ENCODE measurements at places on chromosomes 5 and 9. TPM values are rescaled to one million over a fixed set of nuclear protein-coding genes. Genes with fewer than 3 reads are reported as not detected.

- H3K27ac ChIP-seq: no peak overlapping the region
- no peaks in the 10 kb centered on the region for H3K36me3 ChIP-seq
- H3K4me3 ChIP-seq: no peak overlapping the region
- H3K27me3 ChIP-seq: no peaks in the 10 kb centered on the region
Observed at GRCh38 chr5:10987925-10988504, 227.0 kb upstream of the DAP start.

ALDOB gene
- not detected for total RNA-seq

GRCh38 chr9:90538566-90538965 is 104.1 kb downstream of the DIRAS2 start:
- H3K4me3 ChIP-seq: no peak overlapping the region
- H3K36me3 ChIP-seq: no peaks in the 10 kb centered on the region
- no peaks in the 10 kb centered on the region for H3K27me3 ChIP-seq
- no peak for DNase-seq
- H3K27ac ChIP-seq: no peak overlapping the region
- H3K4me1 ChIP-seq: no peaks in the 10 kb centered on the region

WDR38 gene
- total RNA-seq: not detected

DNA sequence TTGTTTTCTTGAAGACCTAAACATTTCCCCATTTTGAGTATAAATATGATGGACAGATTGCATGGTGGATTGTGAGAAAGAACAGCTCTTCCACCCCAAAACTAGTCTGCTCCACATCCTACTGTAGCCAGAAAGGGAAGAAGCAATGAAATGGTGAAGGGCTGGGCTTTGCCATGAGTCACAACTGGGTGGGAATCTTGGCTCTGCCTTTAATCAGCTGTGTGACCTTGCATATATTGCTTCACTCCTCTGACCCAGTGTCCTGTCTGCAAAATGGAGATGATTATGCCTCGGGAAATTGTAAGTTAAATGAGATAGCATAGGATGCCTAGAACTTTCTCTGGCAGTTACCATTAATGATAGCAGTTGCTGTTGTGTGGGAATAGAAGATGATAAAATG is 101.9 kb downstream of the PDE8B start:
- no peaks in the 10 kb centered on the region for H3K36me3 ChIP-seq
- H3K27ac ChIP-seq: no peak overlapping the region
- no peaks in the 10 kb centered on the region for H3K27me3 ChIP-seq

- H3K36me3 ChIP-seq: no peaks in the 10 kb centered on the region
- H3K4me3 ChIP-seq: no peak overlapping the region
- no peaks in the 10 kb centered on the region for H3K27me3 ChIP-seq
- H3K4me1 ChIP-seq: no peaks in the 10 kb centered on the region
- no peak overlapping the region for H3K27ac ChIP-seq
Observed at GRCh38 chr5:74161170-74161569, 479.4 kb downstream of the ENC1 start.

GRCh38 chr5:154677921-154678320 is 77.3 kb upstream of the LARP1 start:
- H3K27me3 ChIP-seq: no peaks in the 10 kb centered on the region
- no peak overlapping the region for H3K4me3 ChIP-seq
- H3K36me3 ChIP-seq: no peaks in the 10 kb centered on the region

CDKN2B gene
- 5.4 TPM for total RNA-seq

- H3K27ac ChIP-seq: no peak overlapping the region
- no peaks in the 10 kb centered on the region for H3K27me3 ChIP-seq
- no peaks in the 10 kb centered on the region for H3K4me1 ChIP-seq
- H3K4me3 ChIP-seq: no peak overlapping the region
Observed at GRCh38 chr9:134770972-134771971, 109.3 kb upstream of the FCN2 start.

GRCh38 chr9:18365651-18366050 is 108.3 kb upstream of the ADAMTSL1 start:
- no peak overlapping the region for H3K27ac ChIP-seq
- DNase-seq: no peak
- no peaks in the 10 kb centered on the region for H3K4me1 ChIP-seq
- H3K27me3 ChIP-seq: no peaks in the 10 kb centered on the region
- H3K4me3 ChIP-seq: no peak overlapping the region
- H3K36me3 ChIP-seq: no peaks in the 10 kb centered on the region

- peaks cover 7% of the 10 kb centered on the region for H3K4me1 ChIP-seq
- H3K27ac ChIP-seq: peak overlapping the region; percentile 6
- no peak for DNase-seq
- H3K4me3 ChIP-seq: no peak overlapping the region
- no peaks in the 10 kb centered on the region for H3K27me3 ChIP-seq
Observed at GRCh38 chr5:181193656-181194055, 11.3 kb downstream of the TRIM7 start.

DNA sequence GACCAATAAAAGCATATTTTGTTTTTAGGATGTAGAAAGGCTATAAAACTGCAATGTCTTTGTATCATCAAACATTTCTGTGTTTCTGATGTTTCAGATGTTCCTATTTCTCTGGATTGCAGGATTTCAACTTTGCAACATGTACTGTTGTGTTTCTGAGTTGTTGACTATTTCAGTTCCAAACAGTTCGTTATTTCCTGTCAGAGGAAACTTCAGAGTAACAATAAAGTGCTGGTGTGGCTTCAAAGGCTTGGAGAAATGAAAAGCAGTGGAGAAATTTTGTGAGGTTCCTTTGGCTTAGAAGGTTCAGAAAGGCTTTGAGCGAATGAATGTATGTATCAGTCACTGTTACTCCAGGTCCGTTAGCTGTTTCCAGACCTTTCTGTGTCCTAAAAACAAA is 17.2 kb downstream of the TJP2 start:
- H3K4me3 ChIP-seq: no peak overlapping the region
- H3K27me3 ChIP-seq: no peaks in the 10 kb centered on the region
- no peaks in the 10 kb centered on the region for H3K4me1 ChIP-seq
- DNase-seq: no peak

MARCHF11 gene
- 8.9 TPM for total RNA-seq

WNK2 gene
- 136 TPM for total RNA-seq

C9orf152 gene
- 32.6 TPM for total RNA-seq

DNA sequence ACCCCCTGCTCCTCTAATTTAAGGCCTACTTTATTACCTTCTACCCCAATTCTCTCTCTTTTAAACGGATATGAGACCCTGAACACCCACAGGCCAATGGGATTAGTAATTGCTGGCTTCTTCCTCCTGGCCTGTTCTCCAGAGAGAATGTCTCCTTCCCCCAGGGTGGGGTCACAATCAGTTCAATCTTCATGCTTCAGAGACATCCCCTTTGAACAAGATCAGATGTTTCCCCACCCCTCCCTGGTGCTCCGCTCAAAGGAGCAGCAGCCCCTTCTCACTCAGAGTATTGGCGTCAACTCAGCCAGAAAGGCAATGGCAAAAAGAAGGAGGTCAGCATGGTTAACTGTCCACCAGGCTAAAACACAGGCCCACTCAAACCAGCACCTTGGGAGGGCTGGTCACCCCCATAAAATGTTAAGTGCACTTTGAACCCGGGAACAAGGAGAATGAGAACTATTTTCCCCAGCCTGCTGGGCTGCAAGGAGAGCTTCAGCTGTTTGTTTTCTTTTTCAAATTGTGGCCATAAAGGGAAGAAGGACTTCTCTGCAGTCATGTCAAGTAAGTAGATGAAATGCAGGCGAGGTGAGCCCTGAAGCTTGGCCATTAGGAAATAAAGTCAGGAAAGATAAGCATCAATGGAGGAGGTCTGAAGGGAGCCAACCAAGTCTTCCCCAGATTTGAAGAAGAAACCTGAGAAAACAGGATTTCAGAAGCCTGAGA is 20.1 kb downstream of the LHFPL2 start:
- no peak overlapping the region for H3K4me3 ChIP-seq
- no peaks in the 10 kb centered on the region for H3K4me1 ChIP-seq
- no peaks in the 10 kb centered on the region for H3K27me3 ChIP-seq
- H3K36me3 ChIP-seq: no peaks in the 10 kb centered on the region
- H3K27ac ChIP-seq: peak overlapping the region; percentile 26

GRCh38 chr9:128257086-128257825 is 18.6 kb downstream of the GOLGA2 start:
- no peaks in the 10 kb centered on the region for H3K27me3 ChIP-seq
- DNase-seq: no peak
- no peak overlapping the region for H3K4me3 ChIP-seq
- H3K4me1 ChIP-seq: no peaks in the 10 kb centered on the region

PRR16 gene
- total RNA-seq: 13.4 TPM

GRCh38 chr5:154364771-154365170 is 81.0 kb upstream of the SAP30L start:
- H3K27ac ChIP-seq: no peak overlapping the region
- no peak overlapping the region for H3K4me3 ChIP-seq
- H3K4me1 ChIP-seq: no peaks in the 10 kb centered on the region
- no peaks in the 10 kb centered on the region for H3K27me3 ChIP-seq

DNA sequence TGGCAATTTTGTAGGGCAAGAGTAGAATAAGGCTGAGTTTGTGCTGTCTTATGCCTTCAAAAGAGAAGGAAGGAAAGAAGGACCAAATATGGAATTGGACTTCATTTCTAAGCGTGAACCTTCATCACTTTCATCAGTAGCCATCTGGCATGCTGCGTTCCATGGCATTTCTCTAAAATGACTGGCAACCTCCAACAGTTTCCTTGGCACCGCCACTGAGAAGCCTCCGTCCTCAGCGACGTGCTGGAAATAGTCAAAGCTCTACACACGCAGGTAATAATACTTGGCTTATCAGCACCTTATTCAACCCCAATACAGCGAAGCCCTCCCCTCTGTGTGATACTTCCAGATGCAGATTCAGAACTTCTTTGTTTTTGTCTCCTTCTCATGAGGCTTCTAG is 169.7 kb upstream of the CD180 start:
- no peak overlapping the region for H3K27ac ChIP-seq
- H3K27me3 ChIP-seq: no peaks in the 10 kb centered on the region
- no peaks in the 10 kb centered on the region for H3K36me3 ChIP-seq
- no peak for DNase-seq
- no peaks in the 10 kb centered on the region for H3K4me1 ChIP-seq

- DNase-seq: no peak
- H3K27me3 ChIP-seq: no peaks in the 10 kb centered on the region
- H3K27ac ChIP-seq: no peak overlapping the region
- no peak overlapping the region for H3K4me3 ChIP-seq
Observed at GRCh38 chr9:130124085-130124860, 47.9 kb upstream of the NCS1 start.

DNA sequence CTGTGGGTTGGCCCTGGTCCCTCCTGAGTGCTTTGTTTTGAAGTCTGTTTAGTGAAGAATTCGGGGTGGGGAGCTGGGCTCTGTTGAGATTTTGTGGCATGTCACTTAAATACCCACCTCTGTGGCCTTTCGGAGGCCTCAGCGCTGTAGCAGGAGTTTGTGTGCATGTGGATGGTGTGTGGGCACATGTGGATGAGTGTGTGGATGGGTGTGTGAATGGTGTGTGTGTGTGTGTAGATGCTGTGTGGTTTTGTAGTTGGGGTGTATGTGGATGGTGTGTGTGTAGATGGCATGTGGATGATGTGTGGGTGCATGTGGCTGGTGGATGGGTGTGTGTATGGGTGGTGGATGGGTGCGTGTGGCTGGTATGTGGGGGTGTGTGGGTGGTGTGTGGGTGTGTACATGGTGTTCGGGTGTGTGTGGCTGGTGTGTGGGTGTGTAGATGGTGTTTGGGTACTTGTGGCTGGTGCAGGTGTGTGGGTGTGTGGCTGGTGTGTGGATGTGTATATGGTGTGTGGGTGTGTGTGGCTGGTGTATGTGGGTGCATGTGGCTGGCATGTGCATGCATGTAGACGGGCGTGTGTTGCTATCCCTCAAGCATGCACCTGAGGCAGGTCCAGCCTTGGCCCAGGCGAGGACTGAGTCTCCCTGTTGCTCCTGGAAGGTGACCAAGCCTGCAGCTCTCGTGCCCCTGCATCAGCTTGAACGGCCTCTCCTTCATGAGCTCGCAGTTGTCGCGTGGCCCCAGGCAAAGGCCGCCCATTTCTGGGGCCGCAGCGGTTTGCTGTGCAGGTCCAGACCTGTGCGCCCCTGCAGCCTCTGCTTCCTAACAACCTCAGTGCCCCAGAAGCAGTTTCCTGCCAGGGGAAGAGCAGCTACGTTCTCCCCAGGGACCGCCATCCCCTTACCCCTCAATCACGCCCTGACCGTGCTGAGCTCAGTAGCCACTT is 54.0 kb upstream of the FCN2 start:
- H3K4me3 ChIP-seq: no peak overlapping the region
- no peaks in the 10 kb centered on the region for H3K27me3 ChIP-seq
- no peak for DNase-seq

C9 gene
- total RNA-seq: not detected

NPR3 gene
- total RNA-seq: 23.9 TPM

DNA sequence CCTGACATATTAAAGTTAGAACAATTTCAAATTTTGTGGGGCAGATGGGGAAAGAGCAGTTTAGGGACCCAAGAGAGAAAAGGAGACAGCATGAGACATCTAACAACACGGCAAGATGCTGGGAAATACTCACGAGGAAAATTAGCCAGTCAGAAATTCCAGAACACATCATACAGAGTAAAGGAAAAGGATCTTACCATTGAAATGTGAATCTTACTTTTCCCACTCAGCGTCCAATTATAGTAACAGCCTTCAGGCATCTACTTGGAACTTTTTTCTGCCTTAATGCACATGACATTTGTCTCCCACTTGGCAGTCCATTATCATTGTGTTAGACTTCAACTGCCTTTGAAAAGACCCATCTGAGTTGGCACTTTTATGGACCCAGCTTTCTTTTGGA is 189.7 kb upstream of the SLC27A6 start:
- H3K27me3 ChIP-seq: no peaks in the 10 kb centered on the region
- no peak overlapping the region for H3K27ac ChIP-seq
- no peak for DNase-seq
- no peaks in the 10 kb centered on the region for H3K4me1 ChIP-seq
- H3K36me3 ChIP-seq: no peaks in the 10 kb centered on the region

DNA sequence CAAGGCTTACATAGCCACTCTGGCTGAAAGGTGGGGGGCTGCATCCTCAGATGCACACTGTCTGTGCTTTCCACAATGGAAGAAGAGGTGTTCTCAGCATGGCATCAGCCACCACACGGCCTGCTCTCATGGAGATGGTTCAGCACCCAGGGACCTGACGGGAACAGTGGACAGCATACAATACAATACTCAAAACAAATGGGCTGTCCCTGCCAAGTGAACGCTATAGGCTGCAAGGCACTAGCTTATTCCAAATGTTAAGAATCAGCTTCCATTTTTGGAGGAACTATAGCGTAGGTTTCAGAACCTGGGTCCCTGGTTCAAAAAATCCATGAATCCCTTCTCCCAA is 77.2 kb downstream of the ZNF608 start:
- H3K27ac ChIP-seq: no peak overlapping the region
- H3K4me3 ChIP-seq: no peak overlapping the region
- H3K36me3 ChIP-seq: no peaks in the 10 kb centered on the region
- no peaks in the 10 kb centered on the region for H3K27me3 ChIP-seq
- peaks cover 5% of the 10 kb centered on the region for H3K4me1 ChIP-seq
- no peak for DNase-seq

GRCh38 chr9:85522459-85523092 is 219.2 kb downstream of the AGTPBP1 start:
- peak overlapping the region; percentile 1 for H3K4me3 ChIP-seq
- no peaks in the 10 kb centered on the region for H3K27me3 ChIP-seq
- H3K27ac ChIP-seq: no peak overlapping the region
- peak; percentile 8 for DNase-seq
- H3K4me1 ChIP-seq: peaks cover 3% of the 10 kb centered on the region
- no peaks in the 10 kb centered on the region for H3K36me3 ChIP-seq

Measured in prostate gland (tissue), 2 donors.